Esophagus squamous epithelium (tissue), 5 donors: ENCODE measurements at places on chromosomes 2 and 18.
A peak's percentile ranks its signal among the peaks of the same experiment; 100 is the strongest.

DNA sequence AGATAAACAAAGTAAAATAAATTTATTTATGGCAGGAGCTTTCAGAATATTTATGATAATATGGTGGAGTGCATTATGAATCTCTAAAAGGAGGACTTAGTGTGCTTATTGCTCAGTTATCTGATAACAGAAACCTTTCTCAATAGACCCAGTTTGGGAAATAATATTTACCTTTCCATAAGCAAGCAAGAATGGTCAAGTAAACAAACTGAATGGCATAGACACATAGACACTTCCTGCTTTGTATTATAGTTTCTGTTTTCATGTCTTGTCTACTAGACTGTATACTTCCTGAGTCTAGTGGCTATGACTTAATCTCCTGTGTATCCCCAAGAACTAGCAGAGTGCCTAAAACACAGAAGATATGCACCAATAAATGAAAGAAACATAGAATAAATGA lies 87.8 kb downstream of the UPP2 start:
- peaks cover 7% of the 10 kb centered on the region for H3K4me1 ChIP-seq
- H3K36me3 ChIP-seq, result no peaks in the 10 kb centered on the region
- H3K4me3 ChIP-seq, result no peak overlapping the region
- no peak overlapping the region for H3K27ac ChIP-seq

DNA sequence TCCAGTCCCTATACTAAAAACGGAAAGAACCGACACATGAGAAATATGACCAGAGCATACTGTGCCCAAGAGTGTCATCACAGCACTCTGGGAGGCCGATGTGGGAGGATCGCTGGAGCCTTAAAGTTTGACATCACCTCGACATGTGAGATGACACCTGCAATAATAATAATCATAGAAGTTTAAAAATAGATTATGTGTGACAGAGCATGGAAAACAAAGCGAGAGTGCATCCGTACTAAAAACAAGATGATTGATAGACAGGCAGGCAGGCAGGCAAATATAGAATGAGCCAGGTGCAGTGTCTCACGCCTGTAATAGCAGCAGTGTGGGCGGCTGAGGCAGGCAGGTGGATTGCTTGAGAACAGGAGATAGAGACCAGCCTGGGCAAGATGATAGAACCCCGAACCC lies 114.8 kb upstream of the ANKRD30BL start:
- no peak overlapping the region for H3K27ac ChIP-seq
- no peaks in the 10 kb centered on the region for H3K27me3 ChIP-seq
- H3K4me3 ChIP-seq, result no peak overlapping the region
- DNase-seq, result no peak
- no peaks in the 10 kb centered on the region for H3K4me1 ChIP-seq

GRCh38 chr2:201136889-201137321 lies 20.9 kb downstream of the CFLAR start:
- no peaks in the 10 kb centered on the region for H3K27me3 ChIP-seq
- peaks cover 93% of the 10 kb centered on the region for H3K36me3 ChIP-seq

DNA sequence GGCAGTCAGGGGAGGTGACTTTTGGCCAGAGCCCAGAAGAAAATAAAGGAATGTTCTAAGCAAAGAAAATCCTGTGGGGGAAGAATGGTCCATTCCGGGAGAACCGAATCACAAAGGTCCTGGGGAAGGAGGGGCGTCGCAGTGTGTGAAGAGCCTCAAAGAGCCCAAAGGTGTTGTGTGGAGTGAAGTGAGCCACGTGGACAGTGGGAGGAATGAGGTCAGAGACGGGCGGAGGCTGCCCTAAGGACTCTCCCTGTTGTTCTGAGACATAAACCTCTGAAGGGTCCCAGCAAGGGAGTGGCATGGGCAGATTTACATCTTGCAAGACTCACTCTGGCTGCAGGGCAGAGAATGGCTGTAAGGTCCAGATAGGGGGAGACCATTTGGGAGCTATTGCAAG lies 91.3 kb upstream of the SEC11C start:
- H3K27ac ChIP-seq, result no peak overlapping the region
- no peaks in the 10 kb centered on the region for H3K4me1 ChIP-seq
- H3K4me3 ChIP-seq, result no peak overlapping the region

DNA sequence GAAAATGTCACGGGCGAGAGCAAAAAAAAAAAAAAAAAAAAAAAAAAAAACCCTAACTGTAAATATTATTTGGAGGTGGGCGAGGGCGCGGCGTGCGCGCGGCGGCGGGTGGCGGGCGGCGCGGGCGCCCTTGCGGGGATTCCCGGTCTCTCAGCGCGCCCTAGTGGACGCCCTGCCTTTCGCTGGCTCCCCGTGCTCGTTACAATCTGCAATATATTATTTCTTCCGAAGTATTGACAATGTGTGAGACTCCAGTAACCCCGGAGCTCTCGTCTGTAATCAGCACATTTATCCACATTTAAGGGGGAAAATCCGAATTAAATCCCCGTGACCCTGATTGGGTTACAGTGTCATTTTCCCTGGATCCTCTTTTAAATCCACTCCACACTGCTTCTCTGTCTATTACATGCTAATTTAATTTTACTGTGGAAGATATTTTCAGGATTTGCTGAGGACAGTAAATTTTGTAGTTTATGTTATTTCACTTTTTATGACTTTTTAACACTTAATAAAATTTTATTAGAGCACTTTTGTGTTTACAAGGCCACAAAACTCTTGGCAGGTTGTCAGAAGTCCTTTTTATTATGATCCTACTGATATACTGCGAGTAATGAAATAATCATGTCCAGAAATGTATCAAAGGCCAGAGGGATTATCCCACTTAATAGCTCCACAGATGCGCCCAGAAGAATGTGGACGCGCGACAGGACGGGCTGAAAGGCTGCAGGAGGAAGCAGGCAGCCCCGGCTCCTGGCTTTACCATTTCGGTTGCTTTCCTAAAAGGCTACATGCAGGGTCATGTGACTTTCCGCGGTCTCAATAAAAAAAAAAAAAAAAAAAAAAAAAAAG lies 369.1 kb downstream of the MTX2 start:
- H3K27me3 ChIP-seq, result peaks cover 12% of the 10 kb centered on the region
- no peak for DNase-seq
- H3K4me3 ChIP-seq, result peak overlapping the region; percentile 45
- H3K4me1 ChIP-seq, result peaks cover 7% of the 10 kb centered on the region
- peak overlapping the region; percentile 70 for H3K27ac ChIP-seq

DNA sequence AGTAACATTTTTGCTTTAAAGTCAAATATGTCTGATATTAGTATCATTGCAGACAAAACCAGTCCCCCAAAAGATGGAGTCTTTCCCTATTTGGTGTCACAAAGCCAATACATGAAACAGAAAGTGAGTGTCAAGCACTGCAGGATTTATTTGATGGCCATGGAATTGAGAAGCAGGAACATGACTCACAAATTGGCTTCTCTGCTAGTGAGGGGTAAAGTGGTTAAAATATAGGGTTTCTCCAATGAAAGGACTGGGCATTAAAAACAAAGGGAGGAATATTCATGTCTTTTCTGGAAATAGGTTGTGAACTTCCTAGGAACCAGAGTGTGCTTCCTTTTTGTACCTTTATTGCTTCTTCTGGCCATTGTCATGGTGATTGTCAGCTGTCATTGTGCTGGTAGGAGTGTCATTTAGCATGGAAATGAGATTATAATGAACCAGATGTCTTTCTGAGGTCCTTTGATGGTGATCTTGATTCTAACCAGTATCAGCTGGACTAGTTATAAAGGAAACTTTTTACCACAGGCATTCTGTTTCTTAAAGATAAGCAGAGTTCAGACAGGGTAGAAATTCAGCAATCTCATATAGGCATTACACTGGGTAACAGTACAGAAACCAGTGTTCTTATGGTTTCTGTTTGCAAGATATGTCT lies 4.1 kb downstream of the REG1B start:
- no peaks in the 10 kb centered on the region for H3K4me1 ChIP-seq
- no peak overlapping the region for H3K27ac ChIP-seq
- H3K36me3 ChIP-seq, result no peaks in the 10 kb centered on the region
- no peak overlapping the region for H3K4me3 ChIP-seq
- no peaks in the 10 kb centered on the region for H3K27me3 ChIP-seq
- DNase-seq, result no peak

- H3K36me3 ChIP-seq, result no peaks in the 10 kb centered on the region
- no peak overlapping the region for H3K27ac ChIP-seq
- H3K27me3 ChIP-seq, result no peaks in the 10 kb centered on the region
- H3K4me1 ChIP-seq, result no peaks in the 10 kb centered on the region
- DNase-seq, result no peak
Observed at GRCh38 chr2:83594241-83595120, 864.6 kb downstream of the SUCLG1 start.

DNA sequence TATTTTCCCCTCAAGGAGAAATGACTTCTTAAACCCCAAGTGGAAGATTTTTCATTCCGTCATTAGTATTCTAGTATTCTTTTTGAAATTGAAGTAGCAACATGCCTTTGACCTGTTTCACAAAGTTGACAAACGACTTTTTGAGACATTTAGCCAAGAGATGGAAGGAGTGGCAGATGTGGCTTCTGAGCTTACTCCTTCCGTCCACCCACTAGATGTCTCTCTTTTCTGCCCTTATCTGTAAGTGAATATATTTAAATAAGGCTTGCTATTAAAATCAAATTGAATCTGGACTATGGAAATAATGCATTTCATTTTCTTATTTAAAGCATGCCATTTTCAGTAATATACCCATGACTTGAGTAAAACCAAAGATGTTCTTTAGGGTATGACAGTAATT lies 74.1 kb downstream of the ACTR3 start:
- peaks cover 2% of the 10 kb centered on the region for H3K4me1 ChIP-seq
- H3K4me3 ChIP-seq, result no peak overlapping the region
- H3K27ac ChIP-seq, result no peak overlapping the region
- H3K27me3 ChIP-seq, result no peaks in the 10 kb centered on the region
- no peaks in the 10 kb centered on the region for H3K36me3 ChIP-seq

DNA sequence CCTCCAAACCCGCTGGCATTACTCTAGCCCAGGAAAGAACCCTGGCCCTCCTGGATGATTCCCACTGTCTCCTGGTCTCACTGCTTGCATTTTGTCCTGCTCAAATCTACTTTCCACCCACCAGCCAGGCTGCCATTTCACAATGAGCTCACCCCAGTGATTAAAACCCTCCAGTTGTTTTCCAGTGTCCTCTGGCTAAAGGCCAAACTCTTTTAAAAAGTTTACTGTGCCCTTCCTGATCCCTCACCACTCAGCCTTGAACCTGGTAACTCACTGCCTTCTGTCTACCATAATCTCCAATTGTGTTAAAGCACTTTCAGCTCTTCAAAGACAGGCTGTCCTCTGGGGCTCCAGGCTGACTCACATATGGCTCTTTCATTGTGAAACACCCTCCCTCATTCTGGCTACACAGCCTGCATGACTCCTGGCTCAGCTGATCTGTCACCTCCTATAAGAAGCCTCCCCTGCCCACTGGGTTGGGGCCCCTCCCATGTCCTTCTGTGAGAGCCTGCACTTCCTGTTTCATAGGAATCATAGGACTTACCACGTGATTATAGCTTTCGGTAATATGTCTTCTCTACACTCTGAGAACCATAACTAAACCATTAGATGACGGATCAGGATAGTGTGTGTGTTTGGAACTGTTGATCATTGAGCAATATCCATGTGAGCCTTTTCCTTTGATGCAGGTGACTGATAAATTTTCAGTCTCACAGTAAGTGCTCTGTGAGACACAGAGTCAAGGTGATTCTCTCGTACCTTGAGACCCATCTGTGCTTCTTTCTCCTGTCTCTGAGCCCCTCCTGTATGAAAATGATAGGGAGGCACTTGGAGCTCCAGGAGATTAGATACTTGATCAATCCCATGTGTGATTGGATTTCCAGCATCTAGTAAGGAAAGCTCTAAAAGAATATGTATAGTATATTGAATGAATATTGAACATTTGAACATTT lies 590.8 kb upstream of the ID2 start:
- no peaks in the 10 kb centered on the region for H3K27me3 ChIP-seq
- no peak overlapping the region for H3K4me3 ChIP-seq
- peak; percentile 18 for DNase-seq
- H3K27ac ChIP-seq, result no peak overlapping the region
- H3K4me1 ChIP-seq, result peaks cover 6% of the 10 kb centered on the region

- peak overlapping the region; percentile 92 for H3K27ac ChIP-seq
- peaks cover 37% of the 10 kb centered on the region for H3K4me1 ChIP-seq
- peak; percentile 25 for DNase-seq
Observed at GRCh38 chr2:121530212-121530705, 421 bp upstream of the RNU4ATAC start.

- H3K36me3 ChIP-seq, result no peaks in the 10 kb centered on the region
- no peak overlapping the region for H3K4me3 ChIP-seq
Observed at GRCh38 chr18:43886341-43886740, 609.1 kb upstream of the SYT4 start.

GRCh38 chr18:4453567-4453873 lies 1.6 kb downstream of the DLGAP1 start:
- no peak for DNase-seq
- H3K36me3 ChIP-seq, result no peaks in the 10 kb centered on the region
- peaks cover 9% of the 10 kb centered on the region for H3K27me3 ChIP-seq
- no peak overlapping the region for H3K4me3 ChIP-seq

DNA sequence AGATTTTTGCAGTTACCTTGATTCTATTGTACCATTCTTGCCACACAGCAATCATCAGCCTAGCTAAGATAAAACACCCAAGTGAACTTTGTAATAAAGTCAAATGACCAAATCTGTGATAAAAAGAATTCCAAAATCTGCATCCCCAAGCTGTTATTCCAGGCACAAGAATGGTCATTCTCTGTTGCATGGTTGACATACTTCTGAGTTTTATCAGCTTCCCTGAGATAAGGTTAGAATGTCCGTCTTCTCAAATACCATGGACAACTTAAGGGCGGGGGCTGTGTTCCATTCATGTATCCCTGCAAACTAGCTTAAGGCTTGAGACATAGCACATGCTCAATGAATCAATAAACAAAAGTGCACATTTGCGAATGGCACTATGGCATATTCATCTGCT lies 8.1 kb upstream of the BMP10 start:
- no peak for DNase-seq
- H3K4me3 ChIP-seq, result no peak overlapping the region
- no peaks in the 10 kb centered on the region for H3K4me1 ChIP-seq

GRCh38 chr18:8088626-8089025 lies 520.6 kb upstream of the RAB12 start:
- no peak overlapping the region for H3K4me3 ChIP-seq
- H3K27ac ChIP-seq, result no peak overlapping the region
- no peaks in the 10 kb centered on the region for H3K27me3 ChIP-seq
- no peaks in the 10 kb centered on the region for H3K36me3 ChIP-seq
- no peak for DNase-seq

GRCh38 chr2:15041429-15041837 lies 408.9 kb downstream of the LRATD1 start:
- no peak overlapping the region for H3K4me3 ChIP-seq
- H3K36me3 ChIP-seq, result no peaks in the 10 kb centered on the region
- H3K27me3 ChIP-seq, result no peaks in the 10 kb centered on the region
